PC-9 (cell line): ENCODE measurements at places on chromosomes 12 and 14. TPM values are rescaled to one million over a fixed set of nuclear protein-coding genes. Genes with fewer than 3 reads are reported as not detected.

GRCh38 chr12:69881771-69882170 lies 56.7 kb downstream of the MYRFL start:
- no peak for DNase-seq
- no peaks in the 10 kb centered on the region for H3K36me3 ChIP-seq
- no peak overlapping the region for H3K27ac ChIP-seq
- H3K4me3 ChIP-seq = no peak overlapping the region
- H3K27me3 ChIP-seq = no peaks in the 10 kb centered on the region

Gene ACVRL1
- total RNA-seq = not detected in 2 replicates

DNA sequence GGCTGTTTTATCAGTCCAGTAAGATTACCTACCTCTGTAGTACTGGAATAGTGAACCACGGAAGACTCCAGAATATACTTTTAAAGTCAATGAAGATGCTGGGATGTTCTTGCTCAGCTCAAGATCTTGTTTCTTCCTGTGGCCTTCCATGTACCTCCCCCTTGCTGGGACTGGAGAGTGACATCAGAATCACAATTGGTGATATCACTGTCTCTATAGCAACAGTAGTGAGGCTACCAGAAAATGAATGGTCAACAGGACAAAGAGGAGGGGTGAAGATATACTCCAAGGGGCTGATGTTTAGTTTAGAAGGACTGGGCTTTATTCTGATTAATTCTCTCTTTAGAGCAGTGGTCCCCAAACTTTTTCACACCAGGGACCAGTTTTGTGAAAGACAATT lies 3.8 kb downstream of the AKAP3 start:
- H3K27me3 ChIP-seq = 0 out of 2 replicates have a peak, but pooled peaks cover 18% of the 10 kb centered on the region
- no peak overlapping the region for H3K27ac ChIP-seq
- no peak for DNase-seq

DNA sequence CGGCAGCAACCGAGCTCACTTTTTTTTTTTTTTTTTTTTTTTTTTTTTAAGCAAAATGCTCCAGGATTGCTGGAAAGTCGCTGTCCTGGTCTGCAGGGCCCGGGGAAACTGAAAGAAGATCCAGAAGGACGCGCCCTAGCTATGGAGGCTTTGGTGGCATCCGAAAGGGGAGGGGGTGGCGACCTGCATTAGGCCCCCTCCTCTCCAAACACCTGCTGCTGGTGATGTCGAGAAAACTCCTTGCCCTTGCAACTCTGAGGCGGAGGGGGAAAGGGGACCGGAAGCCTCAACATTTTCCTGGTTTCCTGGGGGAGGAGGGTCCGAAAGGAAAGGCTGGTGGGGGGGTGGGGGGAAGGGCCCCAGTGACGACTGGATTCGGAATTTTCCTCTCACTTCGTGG lies 421.1 kb downstream of the VRK1 start:
- no peak overlapping the region for H3K27ac ChIP-seq
- H3K4me1 ChIP-seq = no peaks in the 10 kb centered on the region
- no peaks in the 10 kb centered on the region for H3K36me3 ChIP-seq
- DNase-seq = no peak

Gene RHOJ
- not detected in 2 replicates for total RNA-seq

DNA sequence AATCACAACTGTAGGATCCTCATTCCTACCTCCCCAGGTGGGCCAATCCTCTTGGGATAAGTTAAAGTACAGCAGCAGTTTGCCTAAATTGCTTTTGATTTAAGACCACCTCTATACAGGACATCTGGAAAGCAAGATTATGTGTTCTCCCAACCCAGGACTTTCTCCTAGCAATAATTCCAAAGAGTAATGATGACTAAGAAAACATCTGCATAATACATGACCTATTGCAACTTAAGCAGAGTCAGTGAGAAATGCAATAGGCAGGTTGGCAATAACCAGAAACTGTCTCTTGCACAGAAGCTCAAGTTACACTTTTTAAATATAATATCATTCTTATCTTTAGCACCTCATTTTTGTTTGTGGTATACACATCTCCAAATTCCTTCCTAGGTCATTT lies 275.4 kb downstream of the TRHDE start:
- H3K27me3 ChIP-seq = no peaks in the 10 kb centered on the region
- no peak overlapping the region for H3K27ac ChIP-seq
- DNase-seq = no peak
- no peak overlapping the region for H3K4me3 ChIP-seq
- H3K36me3 ChIP-seq = no peaks in the 10 kb centered on the region

Gene CLEC2D
- 32.6 and 37.8 TPM in 2 replicates for total RNA-seq
